Posterior vena cava (tissue), 2 donors: ENCODE measurements at places on chromosomes 1 and 21. TPM values are rescaled to one million over a fixed set of nuclear protein-coding genes. Genes with fewer than 3 reads are reported as not detected.

DNA sequence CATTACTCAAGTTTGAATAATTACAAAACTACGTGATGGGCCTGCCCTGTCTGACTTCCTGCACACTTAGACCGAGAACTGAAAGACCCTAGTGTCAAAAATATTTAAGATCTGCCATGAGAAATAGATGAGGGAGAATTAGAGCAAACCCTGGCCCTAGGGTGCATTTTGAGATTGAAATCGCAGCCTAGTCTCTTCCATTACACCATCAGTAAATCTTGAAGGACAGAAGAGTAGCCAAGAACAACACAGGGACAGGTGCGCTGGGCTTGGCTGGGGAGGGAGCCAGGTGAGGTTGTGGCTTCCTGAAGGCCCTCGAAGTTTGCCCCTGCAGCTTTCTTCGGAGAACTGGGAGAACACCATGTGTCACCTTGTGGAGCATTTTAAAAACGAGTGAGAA is 36.7 kb upstream of the KIF26B start:
- DNase-seq = no peak

DNA sequence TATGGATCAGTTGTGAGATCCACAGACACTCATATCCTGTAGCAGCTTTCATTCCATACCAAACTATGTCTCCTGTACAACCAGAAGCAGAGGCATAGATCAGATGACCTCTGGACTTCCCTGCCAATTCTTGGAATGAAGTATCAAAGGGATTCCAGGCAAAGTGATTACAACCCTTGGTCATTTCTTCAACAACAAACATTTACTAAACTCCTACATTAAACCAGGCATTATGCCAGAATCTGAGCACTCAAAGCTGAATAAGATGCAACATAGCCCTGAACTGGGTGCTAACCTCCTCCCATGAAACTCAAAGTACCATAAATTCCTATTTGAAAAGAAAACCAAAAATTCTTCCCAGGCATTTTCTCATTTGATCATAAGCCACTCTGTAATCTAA is 121.2 kb upstream of the SGIP1 start:
- no peak for DNase-seq

GRCh38 chr1:232744847-232745246 is 60.4 kb upstream of the MAP10 start:
- DNase-seq = no peak

- peak; percentile 64 for DNase-seq
Observed at GRCh38 chr1:54519709-54520108, 28.3 kb upstream of the ACOT11 start.

Gene PDPN
- total RNA-seq = 28.5 TPM

Gene SH2D1B
- total RNA-seq = 0.69 TPM
